ENCODE measurements at places on chromosomes 2 and 18.

DNA sequence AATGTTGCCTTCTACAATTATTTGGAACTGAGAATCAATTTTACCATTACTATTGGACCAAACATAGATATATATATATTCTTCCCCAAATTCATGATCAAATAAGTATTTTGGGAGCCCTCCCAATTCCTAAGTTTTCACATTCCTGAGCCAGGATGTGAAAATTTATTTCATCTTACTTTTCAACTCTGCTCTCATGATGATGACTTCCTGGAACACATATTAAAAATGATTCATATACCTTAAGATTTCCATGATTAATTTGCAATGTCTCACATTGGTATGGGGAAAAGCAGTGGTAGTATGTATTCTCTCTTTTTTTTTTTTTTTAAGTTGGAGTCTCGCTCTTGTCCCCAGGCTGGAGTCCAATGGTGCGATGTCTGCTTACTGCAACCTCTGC, 596.1 kb upstream of the ZEB2 start:
- DNase-seq = no peak

- no peak for DNase-seq
Measured at GRCh38 chr2:85986121-85986520, 97.3 kb upstream of the ST3GAL5 start.

DNA sequence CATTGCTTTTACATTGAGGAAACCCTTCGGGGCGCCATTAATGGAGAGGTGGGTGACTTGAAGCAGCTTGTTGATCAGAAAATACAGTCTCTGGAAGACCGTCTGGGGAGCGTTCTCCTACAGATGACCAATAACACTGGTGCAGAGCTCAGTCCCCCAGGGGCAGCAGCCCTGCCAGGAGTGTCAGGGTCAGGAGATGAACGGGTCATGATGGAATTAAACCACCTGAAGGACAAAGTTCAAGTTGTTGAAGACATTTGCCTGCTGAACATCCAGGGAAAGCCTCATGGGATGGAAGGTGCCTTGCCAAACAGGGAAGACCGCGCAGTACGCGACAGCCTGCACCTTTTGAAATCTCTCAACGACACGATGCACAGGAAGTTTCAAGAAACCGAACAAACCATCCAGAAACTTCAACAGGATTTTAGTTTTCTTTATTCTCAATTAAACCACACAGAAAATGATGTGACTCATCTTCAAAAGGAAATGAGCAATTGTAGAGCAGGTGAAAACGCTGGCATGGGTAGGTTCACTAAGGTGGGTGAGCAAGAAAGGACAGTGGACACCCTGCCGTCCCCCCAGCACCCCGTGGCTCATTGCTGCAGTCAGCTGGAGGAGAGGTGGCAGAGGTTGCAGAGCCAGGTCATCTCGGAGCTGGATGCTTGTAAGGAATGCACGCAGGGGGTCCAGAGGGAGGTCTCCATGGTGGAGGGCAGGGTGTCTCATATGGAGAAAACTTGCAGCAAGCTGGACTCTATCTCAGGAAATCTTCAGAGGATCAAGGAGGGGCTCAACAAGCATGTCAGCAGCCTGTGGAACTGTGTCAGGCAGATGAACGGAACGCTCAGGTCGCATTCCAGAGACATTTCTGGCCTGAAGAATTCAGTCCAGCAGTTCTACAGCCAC, 45.0 kb downstream of the EMILIN2 start:
- DNase-seq = no peak

DNA sequence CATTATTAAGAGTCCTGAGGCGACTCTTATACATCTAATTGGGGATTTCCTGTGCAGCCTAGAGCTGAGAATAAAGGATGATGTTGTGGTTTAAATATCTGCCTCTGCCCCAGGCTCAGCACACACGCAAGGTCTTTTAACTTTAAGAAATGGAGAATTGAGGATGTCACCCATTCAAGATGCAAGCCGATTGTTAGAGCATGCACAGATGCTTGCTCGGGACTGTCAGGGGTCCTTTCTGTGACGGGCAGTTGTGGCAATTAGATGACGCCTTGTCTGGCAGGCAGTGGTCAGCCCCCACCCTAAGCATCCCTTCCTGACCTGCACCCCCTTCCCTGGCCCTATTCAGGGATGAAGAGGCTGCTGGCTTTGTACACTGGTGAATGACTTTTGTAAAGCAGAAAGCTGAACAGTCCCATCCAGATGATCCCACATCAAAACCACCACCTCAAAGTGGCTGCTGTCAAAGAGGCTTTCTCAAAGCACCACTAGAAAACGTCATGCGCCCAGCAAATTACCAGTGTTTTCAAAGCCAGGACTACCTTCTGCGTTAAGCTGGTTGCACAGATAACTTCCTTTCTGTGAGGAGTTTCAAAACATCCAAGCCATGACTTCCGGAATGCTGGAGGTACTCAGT, 23.7 kb downstream of the FAM178B start:
- peak; percentile 47 for DNase-seq

DNA sequence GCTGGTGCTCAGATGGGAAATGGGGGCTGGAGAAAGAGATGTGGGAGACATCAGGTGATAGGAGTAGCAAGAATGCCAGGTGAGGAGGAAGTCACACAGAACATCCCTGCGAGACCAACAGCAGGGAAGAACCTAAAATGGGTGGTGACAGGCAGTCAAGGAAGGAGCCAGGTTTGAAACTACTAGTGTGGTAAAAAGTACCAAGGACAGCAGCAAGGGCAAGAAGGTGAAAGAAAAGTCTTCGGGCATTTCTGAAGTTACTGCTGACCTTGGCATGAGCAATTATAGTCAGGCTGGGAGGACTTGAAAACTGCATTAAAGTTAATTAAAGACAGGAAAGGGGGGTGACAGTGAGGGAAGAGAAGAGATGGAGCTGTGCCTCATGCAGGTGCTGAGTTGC, 410.4 kb downstream of the RAD51AP2 start:
- no peak for DNase-seq

- no peak for DNase-seq
Measured at GRCh38 chr2:210895132-210895531, 338.7 kb downstream of the CPS1 start.

GRCh38 chr2:164606557-164606956, 14.7 kb downstream of the GRB14 start:
- DNase-seq = no peak

DNA sequence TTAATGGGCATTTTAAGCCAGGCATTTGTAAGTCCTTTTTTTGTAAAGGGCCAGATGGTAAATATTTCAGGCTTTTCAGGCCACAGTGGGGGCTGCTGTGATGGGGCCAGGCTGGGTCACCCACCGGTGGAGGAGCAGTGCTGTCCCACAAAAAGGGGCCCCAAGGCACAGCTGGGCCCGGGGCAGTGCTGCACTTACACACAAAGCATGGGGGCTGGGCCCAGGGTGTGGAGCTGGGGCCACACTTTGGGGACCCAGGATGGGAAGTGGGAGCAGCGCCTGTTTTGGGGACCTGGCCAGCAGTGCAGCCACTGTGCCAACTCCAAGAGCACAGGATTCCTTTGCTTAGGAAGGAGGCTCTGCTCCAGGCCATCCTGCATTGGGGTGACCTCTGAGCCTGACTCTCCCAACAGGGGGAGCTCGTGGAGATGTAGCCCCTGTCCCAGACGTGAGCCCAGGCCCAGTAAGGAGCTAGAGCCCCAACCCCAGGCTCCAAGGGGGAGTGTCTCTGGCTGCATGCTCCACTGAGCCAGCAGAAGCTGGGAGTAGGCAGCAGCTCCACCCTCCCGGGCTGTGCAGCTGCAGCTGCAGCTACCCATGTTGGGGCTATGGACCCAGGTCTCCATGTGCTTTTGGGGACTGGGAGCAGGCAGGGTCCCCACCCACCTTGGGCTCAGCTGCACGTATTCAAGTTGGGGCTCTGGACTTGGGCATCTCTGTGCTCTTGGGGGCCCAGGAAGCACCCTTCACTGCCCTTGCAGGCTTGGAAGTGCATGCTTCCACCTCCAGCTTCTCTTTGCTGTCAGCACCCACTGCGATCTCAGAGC, 1036.5 kb upstream of the CNTNAP5 start:
- DNase-seq = no peak

- no peak for DNase-seq
Measured at GRCh38 chr18:65435534-65435933, 315.3 kb upstream of the CDH7 start.

DNA sequence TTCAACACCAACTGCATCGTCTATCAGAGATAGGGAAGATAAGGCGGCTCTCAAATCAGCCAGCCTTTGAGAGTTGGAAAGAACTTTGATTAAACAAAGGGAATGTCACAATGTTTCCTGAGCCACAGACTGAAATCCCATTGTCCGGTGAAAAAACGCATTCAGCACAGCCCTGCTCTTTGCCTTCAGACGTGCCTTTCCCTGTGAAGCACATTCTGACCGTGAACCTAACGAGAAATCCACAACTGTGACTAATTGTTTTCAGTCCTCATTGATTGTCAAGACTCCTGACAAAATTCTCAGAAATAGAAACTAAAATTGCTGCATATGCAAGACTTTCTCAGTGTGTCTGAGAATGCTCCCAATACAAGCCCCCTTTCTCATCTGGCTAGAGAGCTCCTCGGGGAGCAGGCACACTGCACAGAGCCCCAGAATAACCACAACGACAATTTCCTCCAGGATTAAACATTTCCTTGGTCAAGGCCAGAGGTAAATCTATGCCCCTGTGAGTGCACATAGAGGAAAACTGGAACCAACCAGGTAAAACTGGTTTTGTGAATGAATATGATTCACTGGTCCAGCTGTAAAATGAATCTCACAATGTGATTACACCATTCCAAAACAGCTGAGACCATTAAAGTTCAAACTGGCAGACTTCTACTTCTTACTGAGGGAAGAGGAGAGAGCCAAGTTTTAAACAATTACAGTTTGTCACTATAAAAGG, 561.9 kb upstream of the ID2 start:
- no peak for DNase-seq

- DNase-seq = no peak
Measured at GRCh38 chr18:12247946-12248345, 6.2 kb upstream of the CIDEA start.

All from stimulated activated CD8-positive, alpha-beta memory T cell treated with anti-CD3 and anti-CD28 coated beads, Interleukin-4, amount 100 ng/mL, for 1 hour (primary cell).